ENCODE measurements at places on chromosomes 6 and 20.

DNA sequence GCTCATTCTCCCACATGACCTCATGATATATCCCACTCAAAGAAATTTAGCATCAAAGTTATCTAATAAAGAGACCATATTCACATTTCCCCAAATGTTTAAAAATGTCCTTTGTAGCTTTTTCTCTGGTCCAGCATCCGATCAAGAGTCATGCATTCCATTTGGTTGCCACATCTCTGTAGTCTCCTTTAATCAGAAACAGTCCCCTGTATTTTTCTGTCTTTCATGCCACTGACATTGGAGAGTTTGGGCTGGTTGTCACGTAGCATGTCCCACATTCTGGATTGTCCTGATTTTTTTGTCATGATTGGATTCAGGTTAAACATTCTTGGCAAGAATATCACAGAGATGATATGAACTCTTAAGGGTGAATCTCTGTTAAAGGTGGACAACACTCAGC, 55.7 kb downstream of the SNX5 start:
- DNase-seq = no peak

DNA sequence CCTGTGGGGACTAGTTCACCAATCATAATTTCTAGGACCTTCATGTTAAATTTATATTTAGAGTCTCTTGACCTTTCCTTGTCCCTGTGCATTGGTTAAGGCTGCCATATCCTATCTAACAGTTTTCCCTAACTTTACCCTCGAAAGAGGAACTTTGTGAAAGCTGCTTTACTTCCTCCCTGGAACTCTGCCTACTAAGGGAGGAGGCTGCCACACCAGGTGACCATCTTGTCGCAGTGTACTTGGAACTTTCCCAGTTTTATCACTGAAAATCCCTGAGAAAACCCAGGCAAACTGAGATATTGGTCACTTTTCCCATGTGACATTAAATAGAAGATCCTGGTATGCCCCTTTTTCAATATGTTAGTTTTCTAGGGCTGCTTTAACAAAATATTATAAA, 317.6 kb upstream of the TSHZ2 start:
- DNase-seq = no peak

DNA sequence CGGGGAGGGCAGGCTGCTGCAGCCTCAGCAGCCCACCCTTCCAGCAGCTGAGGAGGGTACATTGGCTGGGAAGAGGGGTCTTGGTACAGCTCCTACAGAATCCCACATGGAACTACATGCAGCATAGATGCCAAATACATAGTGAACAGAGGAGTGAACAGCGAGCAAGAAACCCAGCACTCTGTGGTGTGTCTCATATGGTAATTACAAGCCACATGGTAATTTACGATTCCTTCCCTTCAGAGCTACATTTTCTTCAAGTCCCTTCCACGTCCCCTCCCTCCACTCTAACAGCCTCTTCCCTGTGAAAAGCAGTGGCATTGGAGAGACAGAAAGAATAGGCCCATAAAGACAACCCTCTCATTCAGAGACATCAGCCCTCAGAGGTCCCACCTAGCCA, 167.7 kb downstream of the SYNDIG1 start:
- peak; percentile 46 for DNase-seq

DNA sequence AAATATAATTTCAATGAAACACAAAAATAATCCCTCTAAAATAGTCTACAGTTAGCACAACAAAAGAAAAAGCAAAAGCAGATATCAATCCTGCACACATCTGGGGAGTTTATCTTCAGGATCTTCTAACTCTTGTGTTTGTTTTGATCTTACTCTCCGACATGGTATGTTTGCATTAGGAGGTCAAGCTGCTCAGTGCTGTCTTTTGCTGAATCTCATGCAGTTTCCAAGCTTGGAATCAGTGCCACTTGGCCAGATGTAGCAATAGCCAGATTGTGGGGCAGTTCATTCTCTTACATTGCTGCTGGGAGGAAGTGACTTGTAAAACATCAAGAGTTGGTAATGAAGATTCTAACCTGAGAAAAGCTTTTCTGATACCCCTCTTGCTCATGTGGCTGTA, 29.5 kb downstream of the RIOK1 start:
- no peak for DNase-seq

DNA sequence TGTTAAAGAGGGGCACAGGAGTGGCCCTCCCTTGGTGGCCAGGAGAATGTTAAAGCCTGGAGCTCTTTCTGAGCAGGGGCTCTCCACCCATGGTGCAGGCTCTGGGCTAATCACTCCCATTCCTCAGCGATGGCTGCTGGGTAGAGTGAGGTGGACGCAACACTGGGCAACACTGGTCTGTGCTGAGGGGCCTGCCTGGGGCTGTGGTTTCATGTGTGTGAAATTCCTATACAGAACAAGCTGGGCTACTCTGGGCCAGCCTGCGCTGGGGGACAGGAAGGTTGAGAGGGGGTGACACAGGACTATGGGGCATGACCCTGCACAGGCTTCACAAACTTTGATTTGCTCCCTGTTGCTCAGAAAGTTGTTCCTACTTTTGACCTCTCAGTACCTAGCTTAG, 392.6 kb downstream of the ZFAND3 start:
- DNase-seq = no peak

DNA sequence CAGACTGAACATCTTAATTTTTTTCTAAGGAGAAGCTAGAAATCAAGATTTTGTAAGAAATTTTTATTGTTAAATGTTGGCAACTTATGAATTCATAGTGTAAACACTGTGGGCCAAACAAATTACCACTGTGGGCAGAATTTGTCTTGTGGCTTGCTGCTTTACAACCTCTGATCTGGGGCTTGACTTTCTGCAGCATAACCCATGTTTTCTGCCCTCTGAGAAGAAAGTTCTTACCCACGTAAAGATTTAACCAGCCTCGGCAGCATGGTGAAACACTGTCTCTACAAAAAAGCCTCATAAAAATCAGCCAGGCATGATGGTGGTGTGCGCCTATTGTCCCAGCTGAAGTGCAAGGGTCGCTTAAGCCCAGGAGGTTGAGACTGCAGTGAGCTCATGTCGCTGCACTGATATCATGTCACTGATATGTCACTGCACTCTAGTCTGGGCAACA, 12.9 kb downstream of the ITCH start:
- no peak for DNase-seq

- DNase-seq = no peak
Observed at GRCh38 chr20:61371501-61372136, 119.6 kb downstream of the CDH4 start.

DNA sequence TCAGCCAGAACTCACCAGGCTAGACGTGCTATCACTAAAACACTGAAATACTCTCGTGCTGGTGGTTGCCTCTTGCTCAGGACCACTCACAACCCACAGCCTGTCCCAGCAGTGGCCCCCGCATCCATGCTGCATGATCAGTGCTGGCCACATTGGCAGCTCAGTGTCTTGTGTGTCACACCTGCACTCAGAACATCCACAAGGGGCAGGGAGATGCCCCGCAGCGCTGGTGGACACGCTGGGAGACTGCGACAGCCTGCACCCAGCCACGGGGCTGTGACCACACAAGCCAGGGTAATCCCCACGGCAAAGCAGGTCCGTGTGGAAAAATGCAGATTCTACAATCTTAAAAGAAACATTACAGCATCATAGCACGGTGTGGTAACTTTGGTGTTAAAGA, 23.9 kb upstream of the APMAP start:
- no peak for DNase-seq

- no peak for DNase-seq
Observed at GRCh38 chr20:45345104-45345936, 2.9 kb downstream of the SDC4 start.

DNA sequence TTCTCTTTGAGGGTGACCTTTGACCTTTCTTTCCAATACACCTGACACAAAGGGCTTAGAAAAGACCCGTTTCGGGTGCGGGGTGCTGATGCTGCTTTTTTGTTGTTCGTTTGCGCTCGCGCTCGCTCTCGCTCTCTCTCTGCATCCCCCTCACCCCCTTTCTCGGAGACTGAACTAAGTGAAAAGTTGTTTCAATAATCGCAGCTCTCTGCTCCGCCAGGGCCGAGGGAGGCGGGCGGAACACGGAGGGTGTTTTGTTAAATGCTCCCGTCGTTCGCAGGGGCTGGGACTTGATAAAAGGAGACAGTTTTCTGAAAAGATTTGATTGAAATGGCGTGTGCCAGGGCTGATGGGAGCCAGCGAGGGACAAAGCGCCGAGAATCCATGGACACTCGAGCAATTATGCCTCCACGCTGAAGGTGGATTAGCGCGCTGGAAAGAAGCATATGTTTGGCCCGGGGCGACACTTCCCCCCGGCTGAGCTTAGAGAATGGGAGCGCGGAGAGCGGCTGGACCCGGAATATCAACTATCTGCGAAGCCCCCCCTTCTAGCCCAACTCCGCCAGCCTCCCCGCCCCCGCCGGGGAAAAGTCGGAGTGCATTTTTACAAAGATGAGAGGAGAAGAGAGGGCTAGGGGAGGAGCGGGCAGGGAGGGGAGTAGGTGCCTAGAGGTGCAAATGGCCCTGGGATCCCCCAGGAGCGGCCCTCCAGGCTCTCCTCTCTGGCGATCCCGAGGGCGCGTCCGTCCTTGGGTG, 25.0 kb downstream of the TFAP2A start:
- no peak for DNase-seq

- no peak for DNase-seq
Observed at GRCh38 chr6:139240161-139241010, 51.4 kb downstream of the TXLNB start.

- DNase-seq = no peak
Observed at GRCh38 chr6:170019818-170020583, 268.6 kb downstream of the ERMARD start.

- DNase-seq = no peak
Observed at GRCh38 chr6:39824030-39824926, 32.1 kb downstream of the DAAM2 start.

DNA sequence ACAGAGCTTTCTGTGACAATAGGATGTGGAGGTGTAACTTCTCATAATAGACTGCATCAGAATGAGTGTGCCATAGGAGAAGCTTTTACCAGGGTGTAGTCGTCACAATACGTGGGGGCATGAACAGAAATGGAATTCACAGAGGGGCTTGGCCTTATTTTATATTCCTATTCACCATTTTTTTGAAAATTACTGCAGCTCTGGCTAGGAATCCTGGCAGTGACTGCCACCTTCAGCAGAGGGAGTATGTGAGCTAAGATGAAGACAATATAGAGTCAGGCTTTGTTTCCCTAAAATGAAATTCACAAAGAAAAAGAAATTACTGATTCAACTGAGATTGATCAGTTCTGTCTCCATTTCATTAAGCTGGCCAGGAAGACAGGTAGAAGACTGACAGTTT, 13.9 kb downstream of the TOMM6 start:
- no peak for DNase-seq

- DNase-seq = no peak
Observed at GRCh38 chr6:147733686-147734085, 225.2 kb downstream of the SAMD5 start.

DNA sequence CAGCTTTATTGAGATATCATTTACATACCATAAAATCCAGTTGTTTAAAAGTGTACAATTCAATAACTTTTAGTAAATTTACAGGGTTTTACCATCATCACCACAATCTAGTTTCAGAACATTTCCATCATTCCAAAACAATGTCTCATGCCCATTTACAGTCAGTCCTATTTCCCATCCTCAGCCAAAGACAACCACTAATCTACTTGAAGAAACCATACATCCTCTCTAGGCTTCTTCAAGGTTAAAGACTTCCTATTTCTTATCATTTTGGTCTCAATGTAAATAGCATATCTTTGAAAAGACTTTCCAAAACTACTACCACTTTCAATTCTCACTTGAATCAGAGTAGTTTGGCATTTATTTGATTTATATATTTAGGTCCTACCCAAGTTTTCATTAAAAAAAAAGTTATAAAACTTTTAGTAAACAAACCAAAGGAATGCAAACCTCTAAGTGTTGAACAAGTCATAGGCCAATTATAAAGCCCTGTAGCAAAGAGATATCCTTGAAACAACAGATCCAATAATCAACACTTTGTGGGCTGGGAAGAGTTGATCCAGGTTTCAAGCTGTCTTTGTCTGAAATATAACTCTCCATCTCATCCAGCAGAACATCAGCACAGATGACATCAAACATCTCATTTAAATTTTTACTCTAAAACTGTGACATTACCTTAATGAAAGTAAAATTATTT, 211.3 kb upstream of the RUNX2 start:
- DNase-seq = no peak

GRCh38 chr20:62433658-62434497, 6.5 kb upstream of the RBBP8NL start:
- DNase-seq = no peak

- no peak for DNase-seq
Observed at GRCh38 chr20:37504404-37505096, 16.5 kb upstream of the NNAT start.

- DNase-seq = no peak
Observed at GRCh38 chr6:56637640-56638039, 5.0 kb downstream of the DST start.

DNA sequence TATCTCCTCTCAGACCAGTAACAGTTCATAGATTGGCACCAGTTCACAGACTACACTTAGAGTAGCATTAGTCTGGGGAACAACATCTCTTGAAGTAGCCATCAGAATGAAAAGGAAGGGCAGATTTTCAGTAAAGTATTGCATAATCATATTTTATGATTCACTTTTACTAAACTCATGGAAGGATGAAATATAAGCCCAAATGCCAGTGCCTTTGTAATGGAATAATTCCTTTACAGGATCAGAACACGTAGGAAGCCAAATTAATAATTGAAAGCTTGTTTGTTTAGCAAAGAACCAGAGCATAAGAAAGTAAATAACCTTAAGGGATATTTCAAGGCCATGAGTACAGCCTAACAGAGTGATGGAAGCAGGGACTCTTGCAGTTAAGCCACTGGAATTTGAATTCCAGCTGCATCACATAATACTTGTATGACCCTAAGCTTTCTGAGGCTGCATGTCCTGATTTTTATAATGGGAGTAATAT, 11.4 kb upstream of the LOC128125822 start:
- no peak for DNase-seq

DNA sequence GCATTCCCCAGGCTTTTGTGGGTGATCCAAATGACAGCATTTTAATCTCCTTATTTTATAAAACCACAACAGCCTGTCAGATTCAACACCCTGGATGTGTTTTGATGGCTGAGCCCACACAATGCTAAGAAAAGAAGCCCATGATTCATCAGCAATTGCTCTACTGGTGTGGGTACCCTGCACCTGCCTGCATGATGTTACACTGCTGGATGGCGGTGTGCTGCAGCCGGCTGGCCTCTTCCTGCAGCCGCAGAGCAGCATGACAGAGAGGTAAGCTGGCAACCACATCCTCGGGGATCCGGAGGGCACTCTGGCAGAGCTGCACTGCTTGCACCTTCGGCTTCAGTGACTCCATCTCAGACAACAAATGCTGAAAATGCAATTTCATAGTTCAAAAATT, 327.5 kb downstream of the SYNE1 start:
- no peak for DNase-seq

- DNase-seq = no peak
Observed at GRCh38 chr6:134247231-134247833, 70.6 kb downstream of the SGK1 start.

DNA sequence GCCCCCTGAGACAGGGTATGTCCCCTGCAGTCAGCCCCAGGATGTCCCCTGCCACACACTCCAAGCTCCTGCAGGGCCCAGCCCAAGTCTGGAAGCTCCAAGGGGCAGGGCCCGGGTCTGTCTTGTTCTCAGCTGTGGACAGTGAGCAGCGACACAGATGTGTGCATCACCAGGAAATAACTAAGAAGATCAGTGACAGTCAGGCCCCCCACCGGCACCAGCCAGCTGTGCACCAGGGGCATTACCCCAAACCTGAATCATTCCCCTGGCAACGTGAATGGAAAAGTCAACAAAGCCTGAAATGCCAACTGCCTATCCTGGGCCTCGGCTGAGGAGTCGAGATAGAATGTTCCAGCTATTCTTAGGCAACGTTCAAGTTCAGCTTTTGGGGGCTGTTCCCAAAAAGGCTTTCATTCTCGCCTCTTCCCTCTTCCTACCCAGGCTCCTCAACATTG, 105.0 kb downstream of the PREX1 start:
- DNase-seq = peak; percentile 93

All from coronary artery (tissue), 2 donors.